ENCODE measurements at places on chromosomes 16 and 17.

DNA sequence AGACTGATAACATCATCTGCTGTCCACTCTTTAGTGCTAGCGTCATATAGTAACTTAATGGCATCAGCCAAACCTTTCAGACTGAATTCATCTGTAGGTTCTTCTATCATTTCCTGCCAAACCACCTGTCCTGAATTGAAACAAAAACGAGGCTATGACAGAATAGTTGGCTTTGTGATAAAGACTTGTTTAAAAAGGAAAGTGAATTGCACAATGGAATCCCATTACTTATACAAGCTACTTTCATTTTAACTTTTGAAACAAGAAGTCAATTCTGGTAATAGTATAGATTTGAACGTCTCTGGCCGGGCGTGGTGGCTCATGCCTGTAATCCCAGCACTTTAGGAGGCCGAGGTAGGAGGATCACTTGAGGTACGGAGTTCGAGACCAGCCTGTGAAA lies 18.2 kb downstream of the LASP1NB start:
- no peak for DNase-seq

- DNase-seq = no peak
Observed at GRCh38 chr16:64657316-64658011, 464.4 kb downstream of the CDH11 start.

- DNase-seq = no peak
Observed at GRCh38 chr17:63464691-63465236, 12.1 kb upstream of the ACE start.

GRCh38 chr16:11147754-11148444 lies 108.1 kb downstream of the SOCS1 start:
- no peak for DNase-seq

- DNase-seq = no peak
Observed at GRCh38 chr16:27171584-27171983, 31.7 kb upstream of the KDM8 start.

GRCh38 chr17:74190154-74190553 lies 13.3 kb upstream of the RPL38 start:
- DNase-seq = no peak

- DNase-seq = no peak
Observed at GRCh38 chr16:78759596-78759995, 660.1 kb downstream of the WWOX start.

DNA sequence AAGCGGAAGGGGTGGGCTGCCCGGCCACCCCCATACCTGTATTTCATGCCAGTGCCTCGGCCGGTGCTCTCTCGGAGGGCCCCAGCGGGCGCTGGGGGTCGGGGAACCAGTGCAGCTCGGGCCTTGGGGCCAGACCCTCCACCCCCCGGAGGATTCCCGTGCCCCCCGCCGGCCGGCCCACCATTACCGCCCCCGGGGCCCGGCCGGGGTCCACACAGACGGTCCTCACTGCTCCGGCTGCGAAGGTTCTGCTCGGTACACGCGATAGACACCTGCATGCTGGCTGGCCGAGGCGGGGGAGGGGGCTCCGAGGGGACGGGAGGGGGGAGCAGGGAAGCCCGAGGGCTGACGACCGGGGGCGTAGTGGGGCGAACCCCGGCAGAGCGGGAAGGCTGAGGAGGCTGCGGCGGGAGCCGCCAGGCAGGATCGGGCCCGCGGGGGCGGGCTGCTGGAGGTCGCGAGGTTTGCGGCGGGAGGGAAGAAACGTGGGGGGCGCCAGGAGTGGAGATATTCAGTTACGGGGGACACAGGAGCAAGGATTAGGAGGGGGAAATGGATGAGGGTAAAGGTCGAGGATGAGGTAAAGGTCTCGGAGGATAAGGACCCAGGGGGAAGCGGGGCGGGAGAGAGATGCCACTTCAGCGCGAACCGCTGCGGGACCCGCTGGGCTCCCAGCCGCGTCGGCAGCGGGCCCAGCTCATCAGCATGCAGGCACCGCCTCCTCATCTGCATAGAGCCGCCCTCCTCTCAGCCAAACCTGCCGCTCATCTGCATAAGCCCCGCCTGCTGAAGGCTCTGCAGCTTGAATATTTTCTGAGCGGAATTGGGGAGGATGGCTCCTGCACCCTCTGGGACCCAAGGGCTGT lies at the start of gene KCNAB3:
TSS of gene KCNAB3 (minus strand) at position 699 of the 866 bp plus-strand sequence. CDS start at position 278, 421 bp downstream.
- no peak for DNase-seq

DNA sequence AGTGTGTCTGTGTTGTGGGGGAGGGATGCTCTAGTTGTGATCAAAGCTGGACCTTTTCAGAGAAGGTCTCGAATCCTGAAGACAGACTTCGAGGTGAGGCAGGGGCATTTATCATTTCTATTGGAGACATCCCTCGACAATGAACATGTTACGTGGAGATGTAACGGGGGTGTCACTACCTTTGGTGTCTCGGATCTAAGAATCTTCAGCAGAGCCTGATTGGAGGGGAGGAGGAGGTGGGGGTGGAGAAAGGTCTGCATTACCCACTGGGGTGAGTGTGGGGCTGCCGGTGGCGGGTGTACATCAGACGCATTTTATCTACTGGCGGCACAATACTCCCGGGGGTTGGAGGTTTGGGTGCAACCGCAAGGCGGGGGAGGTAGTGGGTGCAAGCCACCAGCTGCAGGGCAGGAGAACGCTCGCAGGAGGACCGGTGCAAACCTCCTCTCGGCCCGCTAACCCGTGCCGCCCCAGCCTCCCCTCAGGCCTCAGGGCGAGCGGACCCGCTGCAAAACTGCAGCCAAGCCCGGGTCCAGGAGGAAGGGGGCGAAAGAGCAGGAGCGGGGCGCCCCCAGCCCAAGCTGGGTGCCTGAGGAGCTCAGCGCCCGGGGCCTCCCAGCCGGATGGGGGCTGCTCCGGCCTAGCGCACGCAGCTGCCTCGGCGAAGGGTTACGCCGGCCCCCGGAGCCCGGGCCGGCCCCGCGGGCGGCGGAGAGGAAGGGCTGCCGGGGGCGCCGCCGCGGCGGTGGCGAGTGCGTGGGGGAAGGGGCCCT lies 735 bp downstream of the ZNF652 start:
- DNase-seq = peak; percentile 11
